NCI-H1694 treated with DMSO at 0.1 percent for 48 hours (cell line): ENCODE measurements at places on chromosomes 2 and 18.

- DNase-seq, result peak; percentile 9
Measured at GRCh38 chr2:529424-529823, 147.8 kb downstream of the TMEM18 start.

DNA sequence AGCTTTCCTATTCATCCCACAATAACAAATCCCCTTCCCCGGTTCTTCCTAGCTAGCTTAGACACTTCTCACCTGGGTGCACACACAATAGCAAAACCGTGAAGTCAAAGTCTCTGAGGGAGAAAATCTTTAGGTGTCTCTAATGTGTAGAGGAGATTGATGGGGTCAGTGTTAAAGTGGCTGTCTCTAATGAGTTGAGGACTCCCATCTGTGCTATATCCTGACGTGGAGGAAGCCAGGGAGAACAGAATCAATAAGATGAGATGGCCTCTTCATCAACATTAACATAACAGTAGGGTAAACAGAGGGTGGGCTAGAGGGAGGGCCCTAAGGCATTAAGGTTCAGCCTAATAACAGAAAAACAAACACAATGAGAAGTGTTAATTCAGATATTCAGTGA lies 120.4 kb downstream of the SLC5A7 start:
- DNase-seq, result no peak

DNA sequence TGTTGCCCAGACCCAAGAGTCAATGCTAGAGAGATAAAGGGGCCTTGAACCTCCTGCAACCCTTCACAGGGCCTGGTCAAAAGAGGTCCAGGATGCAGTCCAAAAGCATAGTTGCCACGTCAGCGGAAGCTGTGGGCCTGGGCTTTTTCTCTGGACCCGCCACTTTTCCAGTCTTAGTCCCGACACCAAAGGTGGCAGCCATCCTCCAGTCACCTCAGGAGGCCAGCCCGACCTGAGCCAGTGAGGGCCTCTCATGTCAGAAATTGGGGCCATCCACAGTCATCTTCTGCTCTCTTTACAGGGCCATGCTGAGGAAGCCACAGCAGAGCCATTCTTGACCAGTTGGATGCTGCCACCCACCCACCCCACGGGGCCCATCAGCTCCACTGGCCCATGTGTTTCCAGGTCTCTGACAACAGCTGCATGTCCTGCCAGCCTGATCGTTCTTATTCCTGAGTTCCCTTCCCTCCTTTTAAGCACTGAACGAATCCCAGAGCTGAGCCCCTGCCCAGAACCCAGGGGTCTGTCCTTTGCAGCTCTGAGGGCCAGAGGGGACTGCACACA lies 34.1 kb upstream of the KLHL29 start:
- DNase-seq, result no peak

- no peak for DNase-seq
Measured at GRCh38 chr2:109046925-109047508, 58.0 kb upstream of the EDAR start.

DNA sequence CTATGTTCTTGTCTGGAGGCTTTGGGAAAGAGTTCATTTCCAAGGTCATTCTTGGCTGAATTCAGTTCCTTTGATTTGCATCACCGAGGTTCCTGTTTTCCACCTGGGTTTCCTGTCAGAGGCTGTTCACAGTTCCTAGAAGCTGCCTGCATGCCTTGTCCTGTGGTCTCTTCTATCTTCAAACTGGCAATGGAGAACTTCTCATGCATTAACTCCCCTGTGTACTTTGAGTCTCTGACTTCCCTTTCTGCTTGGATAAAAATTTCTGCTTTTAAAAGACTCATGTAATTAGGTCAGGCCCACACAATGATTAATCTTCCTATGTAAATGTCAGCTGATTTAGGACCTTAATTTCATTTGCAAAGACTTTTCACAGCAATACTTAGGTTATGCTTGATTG lies 499.3 kb upstream of the FANCL start:
- no peak for DNase-seq

DNA sequence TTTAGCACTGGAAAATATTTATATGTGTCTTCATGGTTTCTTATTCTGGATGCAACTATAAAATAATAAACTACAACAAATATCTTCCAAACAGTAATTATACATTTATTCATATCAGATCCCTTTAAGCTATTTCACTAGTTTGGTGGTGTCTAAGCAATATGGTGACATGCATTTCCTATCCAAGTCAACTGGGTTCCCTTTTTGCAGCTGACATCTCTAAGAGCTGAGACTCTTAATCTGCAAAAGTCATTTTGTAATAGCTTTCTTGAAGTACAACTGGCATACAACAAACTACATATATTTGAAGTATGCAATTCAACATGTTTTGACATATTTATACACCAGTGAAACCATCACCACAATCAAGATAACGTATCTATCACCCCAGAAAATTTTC lies 59.9 kb upstream of the SLC1A4 start:
- no peak for DNase-seq

DNA sequence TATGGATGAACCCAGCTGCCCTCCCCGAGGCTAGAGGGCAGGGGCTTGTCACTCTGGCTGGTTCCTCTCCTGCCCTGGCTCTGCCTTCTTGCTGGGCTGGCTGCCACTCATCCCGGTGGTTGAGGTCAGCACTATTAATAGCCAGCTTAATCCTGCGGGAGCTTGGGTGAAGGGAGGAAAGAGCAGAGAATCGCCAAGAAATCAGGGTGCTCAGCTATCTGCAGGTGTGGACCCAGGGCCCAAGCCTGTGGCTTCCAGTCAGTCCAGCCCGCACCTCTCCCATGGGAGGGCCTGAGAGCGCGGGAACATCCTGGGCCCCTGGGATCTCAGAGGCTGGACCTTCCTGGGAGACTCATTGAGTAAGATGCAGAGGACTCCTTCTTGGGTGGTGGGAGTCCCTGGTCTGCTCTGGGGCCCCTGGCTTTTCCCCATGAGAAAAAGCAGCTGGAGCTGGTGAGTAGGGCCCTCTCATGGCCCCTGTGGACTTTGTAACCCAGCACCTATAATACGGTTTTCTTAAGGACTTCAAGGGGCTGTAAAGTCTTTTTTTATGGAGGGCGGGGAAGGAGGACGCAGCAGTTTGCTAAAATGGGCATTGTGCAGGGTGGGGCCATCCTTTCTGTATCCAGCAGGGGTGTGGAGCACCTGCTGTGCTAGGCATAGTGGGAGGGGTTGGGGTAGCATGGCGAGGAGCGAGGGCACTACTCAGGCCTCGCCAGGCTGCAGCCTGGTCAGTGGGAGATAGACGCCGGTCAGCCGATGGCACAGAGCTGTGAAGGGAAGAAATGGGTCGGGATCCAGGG lies 27.4 kb upstream of the CNNM3 start:
- DNase-seq, result no peak

GRCh38 chr2:119688616-119689015 lies 9.6 kb downstream of the TMEM177 start:
- DNase-seq, result no peak

GRCh38 chr2:191441496-191442214 lies 196.5 kb downstream of the MYO1B start:
- peak; percentile 72 for DNase-seq

DNA sequence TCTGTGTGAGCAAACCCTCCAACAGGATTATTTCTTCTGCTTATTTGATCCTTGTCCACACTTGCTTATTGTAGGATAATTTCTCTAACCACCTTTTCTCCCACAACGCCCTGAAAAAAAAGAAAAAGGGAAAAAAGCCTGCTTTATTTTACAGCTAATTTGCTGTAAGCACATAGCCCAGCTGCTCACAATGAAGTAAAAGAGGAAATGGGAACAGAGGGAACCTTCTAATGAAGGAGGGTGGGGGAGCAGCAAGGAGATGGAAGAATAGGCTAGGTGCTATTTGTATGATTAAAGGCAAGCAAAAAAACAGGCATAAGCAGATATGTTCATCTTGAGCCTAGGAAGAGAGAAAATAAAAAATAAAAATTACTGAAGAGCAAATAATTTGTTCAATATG lies 331.6 kb downstream of the TXNL1 start:
- DNase-seq, result no peak

GRCh38 chr2:18169121-18169892 lies 290.8 kb downstream of the KCNS3 start:
- DNase-seq, result peak; percentile 80

DNA sequence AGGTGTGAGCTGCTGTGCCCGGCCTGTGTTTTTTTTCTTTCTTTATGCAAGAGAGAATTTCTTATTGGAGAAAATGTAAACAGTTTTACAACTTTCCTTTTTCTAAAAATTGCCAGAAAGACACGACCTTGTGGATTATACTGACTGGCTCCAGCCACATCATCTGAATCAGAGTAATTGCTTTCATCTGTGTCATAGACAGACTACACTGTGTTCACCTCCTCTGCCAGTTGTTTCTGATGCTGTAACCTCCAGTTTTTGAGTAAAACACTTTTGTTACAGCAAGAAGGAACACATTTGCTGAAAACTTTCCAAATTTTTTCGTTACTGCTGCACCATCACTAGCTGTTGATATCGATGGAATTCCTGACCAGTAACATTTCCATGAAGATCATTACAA lies 43.9 kb upstream of the PLEKHM3 start:
- no peak for DNase-seq

DNA sequence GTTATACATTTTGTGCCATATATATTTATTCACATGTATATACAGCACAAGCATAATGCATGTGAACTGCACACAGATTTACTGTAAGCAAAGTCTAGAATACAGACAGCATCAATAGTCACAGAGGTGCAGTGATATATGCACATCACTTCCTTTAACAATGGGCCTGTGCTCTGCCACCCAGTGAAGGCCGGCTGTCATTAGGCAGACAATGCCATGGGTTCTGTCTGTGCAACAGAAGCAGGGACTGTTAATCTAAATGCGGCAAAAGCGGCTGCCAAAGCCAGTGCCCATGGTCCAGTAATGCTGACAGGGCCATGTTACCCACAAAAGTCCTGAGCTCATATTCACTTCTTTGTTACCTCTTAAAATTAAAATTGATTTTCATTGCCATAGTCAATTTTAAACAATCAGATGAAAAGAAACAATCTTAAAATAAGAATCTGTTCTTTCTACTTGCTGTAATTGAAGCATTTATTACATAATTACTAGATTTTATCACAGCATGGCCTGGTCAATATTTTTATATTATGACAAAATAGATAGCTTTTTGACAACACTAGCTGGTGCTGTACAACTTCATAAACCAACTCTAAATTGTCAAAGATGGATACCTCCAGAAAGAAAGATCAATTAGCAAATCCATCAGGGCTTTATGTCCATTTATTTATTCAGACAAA lies 232.0 kb downstream of the STK39 start:
- DNase-seq, result no peak

GRCh38 chr18:7370802-7371201 lies 139.9 kb downstream of the LRRC30 start:
- DNase-seq, result no peak

- DNase-seq, result peak; percentile 75
Measured at GRCh38 chr2:147110317-147110716, 734.5 kb upstream of the ACVR2A start.

- no peak for DNase-seq
Measured at GRCh38 chr2:96655526-96655925, 13.0 kb downstream of the FER1L5 start.

- DNase-seq, result no peak
Measured at GRCh38 chr2:41896186-41896846, 151.5 kb upstream of the PKDCC start.

GRCh38 chr2:45067859-45068570 lies 58.8 kb upstream of the SIX2 start:
- no peak for DNase-seq

- DNase-seq, result peak; percentile 23
Measured at GRCh38 chr2:11498543-11499034, 32.6 kb upstream of the E2F6 start.

GRCh38 chr2:26767129-26767528 lies 3.0 kb downstream of the SLC35F6 start:
- DNase-seq, result no peak

GRCh38 chr2:184314829-184315228 lies 283.5 kb upstream of the ZNF804A start:
- no peak for DNase-seq

- DNase-seq, result no peak
Measured at GRCh38 chr2:39640107-39640506, 25.6 kb upstream of the TMEM178A start.

DNA sequence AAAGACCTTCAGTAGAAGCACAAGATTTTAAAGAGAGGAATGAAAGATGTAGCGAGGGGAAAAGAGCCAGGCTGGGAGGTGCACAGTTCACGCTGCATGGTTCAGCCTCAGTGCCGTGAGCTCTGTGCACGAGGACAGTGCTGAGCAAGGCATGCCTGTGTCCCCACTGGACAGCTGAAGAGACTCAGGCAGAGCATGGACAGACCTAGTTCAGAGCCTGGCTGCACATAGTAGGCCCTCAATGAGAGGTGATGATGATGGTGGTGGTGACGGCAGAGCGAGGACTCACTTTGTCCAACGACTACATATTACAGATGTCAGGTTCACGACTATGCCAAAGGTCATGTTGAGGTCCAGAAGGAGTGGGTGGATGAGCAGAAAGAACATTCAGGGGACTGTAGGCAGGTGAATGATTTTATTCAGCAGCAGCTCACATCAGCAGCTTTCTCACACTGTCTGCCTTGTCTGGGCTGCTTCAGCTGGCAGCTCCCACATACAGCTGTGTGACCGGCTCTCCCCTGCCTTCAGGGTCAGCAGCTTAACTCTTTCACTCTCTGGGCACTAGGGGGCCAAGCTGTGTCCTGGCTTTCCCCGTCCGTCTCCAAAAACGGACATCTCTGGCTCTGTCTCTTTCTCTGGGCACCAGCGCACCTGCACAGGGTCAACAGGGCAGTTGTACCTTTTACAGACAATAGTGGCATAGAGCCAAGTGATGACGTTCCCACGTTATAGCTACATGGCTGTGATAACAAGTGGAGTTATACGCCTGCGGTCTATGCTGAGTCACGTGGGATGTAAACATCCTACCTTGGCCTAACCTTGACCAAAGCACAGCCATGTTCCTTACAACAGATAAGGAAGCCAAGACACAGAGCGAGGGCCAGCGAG lies 128.8 kb upstream of the MSH6 start:
- DNase-seq, result no peak

GRCh38 chr18:61898640-61899101 lies 5.9 kb upstream of the RNF152 start:
- DNase-seq, result no peak

DNA sequence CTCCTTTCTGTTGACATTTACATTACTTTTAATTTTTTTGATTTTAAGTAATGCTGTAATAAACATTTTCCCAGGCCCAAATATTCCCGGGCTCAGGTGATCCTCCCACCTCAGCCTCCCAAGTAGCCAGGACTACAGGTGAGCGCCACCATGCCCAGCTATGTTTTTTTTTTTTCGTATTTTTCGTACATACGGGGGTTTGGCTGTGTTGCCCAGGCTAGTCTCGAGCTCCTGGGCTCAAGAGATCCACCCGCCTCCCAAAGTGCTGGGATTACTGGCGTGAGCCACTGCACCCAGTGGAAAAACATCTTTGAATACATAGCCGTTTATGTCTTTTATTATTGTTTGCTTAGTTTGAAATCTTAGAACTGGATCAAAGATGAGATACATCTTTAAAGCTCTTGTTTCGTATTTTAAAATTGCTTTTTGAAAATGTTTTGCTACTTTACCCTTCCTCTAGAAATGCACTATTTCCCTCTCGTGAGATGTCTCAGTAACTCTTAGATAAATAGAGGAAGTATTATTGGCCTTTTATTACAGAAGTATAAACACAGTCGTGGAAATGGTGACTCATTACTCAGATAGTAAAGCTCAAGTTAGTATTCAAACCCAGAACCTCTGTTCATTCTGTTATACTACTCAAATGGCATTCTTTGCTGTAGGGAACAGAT lies 2.4 kb downstream of the SMCHD1 start:
- DNase-seq, result no peak

- DNase-seq, result no peak
Measured at GRCh38 chr2:186459009-186459408, 27.1 kb upstream of the ZC3H15 start.
